Glomerular endothelial cell (primary cell): ENCODE measurements at places on chromosomes 3 and 15. TPM values are rescaled to one million over a fixed set of nuclear protein-coding genes. Genes with fewer than 3 reads are reported as not detected.

- no peak for DNase-seq
Measured at GRCh38 chr3:115758076-115758763, 134.9 kb downstream of the GAP43 start.

DNA sequence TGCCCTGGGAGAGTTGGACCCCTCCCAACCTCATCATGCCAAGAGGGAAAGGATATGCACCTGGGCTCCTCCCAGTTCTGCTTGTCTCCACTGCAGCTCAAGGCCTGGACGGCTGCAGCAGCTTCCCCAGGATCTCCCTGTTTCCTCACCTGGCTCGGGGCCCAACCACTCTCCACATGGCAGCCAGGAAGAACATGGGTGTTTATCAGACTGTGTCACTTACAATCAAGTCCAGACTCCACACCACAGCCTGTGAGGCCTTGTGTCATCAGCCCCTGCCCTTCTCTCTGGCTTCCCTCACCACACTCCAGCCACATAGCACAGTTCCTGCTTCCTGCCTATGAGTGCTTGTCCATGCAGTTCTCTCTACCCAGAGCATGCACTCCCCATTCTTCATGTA lies 534.4 kb downstream of the EPHB1 start:
- DNase-seq, result no peak

DNA sequence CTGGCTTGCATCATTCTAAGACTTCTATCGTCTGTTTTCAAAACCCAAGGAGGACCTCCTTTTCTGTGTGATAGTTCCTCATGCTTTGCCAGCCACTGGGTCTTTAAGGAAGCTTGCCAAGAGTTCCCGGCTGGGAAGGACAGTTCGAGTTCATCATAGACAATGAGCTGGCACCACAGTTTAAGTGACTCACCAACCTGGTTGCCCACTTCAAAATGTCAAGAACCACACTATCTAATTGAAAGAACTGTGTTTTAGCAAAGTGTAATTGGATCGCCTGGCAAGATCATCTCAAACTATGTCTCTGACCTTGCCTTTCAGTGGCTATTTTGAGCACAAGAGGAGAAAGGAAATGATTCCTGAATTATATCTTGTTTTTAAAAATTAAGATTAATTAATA lies 27.9 kb downstream of the SOX2 start:
- DNase-seq, result no peak

GRCh38 chr3:111956449-111956848 lies 22.4 kb upstream of the ABHD10 start:
- no peak for DNase-seq

- DNase-seq, result no peak
Measured at GRCh38 chr3:38039101-38039898, at the start of gene DLEC1. TSS of gene DLEC1 (plus strand) at chr3:38039208. CDS start at chr3:38039226, 18 bp downstream.

- no peak for DNase-seq
Measured at GRCh38 chr3:129056451-129057173, 4.0 kb upstream of the GP9 start.

DNA sequence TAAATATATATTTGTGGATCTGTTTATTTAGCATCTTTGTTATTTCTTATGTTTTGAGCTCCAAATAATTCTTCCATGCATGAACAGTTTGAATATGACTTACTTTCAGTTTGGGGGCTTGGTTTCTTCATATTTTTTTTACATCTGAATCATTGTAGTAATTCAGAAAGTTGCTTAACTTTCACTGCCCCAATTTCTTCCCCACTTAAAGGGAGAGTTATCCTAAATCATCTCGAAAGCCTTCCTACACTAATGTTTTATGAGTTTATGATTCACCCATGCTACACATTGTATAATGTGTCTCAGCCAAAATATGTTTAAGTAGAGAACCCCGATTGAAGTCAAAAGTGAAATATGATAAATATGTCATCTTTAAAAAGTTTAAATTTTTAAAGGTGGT lies 47.8 kb downstream of the SPRED1 start:
- no peak for DNase-seq

- no peak for DNase-seq
Measured at GRCh38 chr3:143657391-143657790, 190.9 kb downstream of the SLC9A9 start.

- DNase-seq, result no peak
Measured at GRCh38 chr3:45479621-45480035, 91.3 kb downstream of the LARS2 start.

GRCh38 chr15:98651581-98652220 lies 3.4 kb downstream of the IGF1R start:
- DNase-seq, result no peak

DNA sequence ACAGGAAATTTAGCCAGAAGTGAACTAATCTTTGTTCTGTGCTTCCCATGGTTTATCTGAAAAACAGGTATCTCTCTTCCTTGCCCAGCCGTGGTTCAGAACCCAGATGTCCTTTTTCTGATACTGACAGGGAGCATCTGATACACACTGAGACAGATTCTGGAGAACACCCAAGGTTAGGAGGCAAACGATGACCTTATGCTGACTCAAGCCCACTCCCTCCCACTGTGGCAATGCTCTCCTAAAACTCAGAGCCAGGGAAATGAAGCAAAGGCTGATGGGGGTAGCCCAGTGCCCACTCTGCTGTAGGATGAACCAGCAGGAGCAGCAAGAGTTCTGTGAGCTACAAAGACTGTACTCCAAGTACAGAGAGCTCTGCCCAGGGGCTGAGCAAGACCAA lies 225.1 kb downstream of the NTRK3 start:
- DNase-seq, result no peak

DNA sequence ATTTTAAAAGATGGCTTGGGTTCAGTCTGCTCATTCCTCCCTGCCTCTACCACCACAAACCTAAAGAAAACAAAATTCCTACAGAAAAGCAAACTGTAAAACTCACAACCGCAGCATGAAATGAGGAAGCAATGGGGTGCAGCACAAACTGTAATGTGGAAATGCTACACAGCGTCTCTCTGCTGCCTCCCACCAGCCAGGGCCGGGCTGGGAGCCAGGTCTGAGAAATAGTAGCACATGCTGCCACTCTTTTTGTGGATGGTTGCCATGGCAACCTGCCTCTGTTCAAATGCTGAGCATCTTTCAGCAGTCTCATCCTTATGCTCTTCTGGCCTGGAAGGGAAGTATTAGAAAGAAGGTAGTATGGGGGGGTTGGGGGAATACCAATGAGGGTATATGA lies 55.4 kb downstream of the EOMES start:
- no peak for DNase-seq

DNA sequence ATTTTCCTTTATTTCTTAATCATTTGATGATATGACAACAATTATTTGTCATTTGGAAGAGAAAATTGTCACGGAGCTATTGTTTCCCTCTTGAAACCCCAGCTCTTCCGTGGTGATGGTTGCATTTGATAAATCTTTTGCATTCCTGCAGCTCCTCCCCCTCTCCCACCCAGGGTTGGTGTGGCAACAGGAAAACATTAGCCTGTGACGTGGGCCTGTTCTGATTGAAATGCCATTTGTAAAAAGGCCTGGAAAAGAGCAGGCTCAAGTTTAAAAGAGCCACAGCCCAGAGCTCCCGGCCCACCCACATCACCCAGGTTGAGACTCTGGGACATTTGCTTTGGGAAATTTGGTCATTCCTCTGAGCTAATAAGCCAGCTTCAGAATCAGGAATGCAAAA lies 282.5 kb downstream of the RPLP1 start:
- DNase-seq, result no peak

DNA sequence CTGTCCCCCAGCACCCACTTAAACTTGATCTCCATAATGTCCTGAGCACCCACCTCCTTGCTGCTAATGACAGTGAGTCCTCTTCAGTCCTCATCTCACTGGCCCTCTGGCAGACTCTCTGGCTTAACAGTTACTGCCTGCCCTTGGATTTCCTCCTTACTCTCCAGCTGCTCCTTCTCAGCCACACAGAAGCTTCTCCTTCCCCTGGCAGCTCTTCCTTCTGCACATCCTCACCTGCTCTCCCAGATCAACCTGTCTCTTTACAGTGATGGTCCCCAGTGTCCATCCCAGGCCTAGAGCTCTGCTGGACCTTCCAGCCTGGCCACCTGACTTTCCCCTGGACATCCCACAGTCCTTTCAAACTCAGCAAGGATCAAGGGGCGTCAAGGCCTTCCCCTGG lies 47.4 kb upstream of the SMAD3 start:
- no peak for DNase-seq

DNA sequence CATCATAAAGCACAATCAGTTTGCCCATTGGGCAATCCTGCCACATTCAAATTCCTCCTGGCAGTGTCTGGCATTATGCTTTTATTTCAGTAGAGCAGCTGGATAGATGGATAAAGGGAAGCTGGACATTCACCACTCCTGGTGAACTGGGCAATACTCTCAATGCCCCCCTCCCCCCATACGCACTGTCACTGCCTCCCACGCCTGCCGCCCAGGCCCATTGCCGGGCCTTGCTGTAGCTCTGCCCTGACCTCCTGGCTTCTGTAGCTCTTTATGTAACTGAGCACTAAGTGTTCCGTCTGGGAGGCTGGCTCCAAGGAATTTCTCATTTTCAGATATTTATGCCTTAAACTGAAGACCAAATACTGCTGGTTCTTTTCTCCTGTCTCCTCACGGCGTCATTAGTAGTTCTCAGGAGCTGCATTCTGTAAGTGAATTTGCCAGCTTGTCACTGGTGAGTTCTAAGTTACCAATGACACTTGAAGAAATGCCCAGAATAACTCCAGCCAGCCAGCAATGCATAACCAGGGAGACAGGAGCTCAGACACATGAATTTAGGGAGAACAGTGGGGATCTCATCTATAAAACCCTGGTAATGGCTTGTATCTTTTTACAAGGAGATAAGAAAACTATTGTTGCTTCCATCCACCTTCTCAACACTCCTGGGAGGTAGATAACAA lies 25.5 kb upstream of the RASGRF1 start:
- no peak for DNase-seq

GRCh38 chr15:45914425-45914824 lies 279.6 kb downstream of the SQOR start:
- DNase-seq, result no peak

DNA sequence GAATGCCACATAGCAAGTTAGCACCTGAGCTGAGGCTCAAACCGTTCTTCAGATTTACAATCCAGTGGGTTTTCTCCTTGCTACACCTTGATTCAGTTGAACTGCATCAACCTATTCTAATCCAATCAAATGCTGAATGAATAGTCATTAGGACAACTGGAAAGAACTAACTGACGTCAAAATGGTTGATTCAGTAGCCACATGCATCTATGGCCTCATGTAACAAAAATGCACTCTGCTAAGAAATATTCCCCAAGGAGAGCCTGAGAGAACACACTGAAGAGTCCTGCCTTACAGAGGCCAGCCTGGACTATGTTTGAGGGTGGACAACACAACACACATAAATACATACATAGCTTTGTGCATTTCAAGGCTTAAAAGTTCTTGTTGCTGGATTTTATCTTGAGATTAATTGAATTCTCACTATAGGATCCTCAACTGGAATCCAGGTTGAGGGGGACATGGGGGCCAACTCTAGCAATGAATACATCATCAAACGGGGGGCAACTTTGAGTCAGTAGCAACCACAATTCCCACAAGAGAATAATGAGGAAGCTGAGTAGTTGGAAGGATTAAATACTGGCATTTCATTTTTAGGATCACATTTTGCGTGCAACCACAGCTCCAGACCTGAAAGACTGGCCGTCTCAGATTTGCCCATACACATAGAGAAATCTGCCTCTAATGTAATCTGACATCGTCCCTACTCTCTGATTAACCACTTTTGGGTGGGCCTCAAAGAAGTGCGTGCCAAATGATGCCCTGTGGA lies 280.2 kb upstream of the ICE2 start:
- DNase-seq, result no peak

DNA sequence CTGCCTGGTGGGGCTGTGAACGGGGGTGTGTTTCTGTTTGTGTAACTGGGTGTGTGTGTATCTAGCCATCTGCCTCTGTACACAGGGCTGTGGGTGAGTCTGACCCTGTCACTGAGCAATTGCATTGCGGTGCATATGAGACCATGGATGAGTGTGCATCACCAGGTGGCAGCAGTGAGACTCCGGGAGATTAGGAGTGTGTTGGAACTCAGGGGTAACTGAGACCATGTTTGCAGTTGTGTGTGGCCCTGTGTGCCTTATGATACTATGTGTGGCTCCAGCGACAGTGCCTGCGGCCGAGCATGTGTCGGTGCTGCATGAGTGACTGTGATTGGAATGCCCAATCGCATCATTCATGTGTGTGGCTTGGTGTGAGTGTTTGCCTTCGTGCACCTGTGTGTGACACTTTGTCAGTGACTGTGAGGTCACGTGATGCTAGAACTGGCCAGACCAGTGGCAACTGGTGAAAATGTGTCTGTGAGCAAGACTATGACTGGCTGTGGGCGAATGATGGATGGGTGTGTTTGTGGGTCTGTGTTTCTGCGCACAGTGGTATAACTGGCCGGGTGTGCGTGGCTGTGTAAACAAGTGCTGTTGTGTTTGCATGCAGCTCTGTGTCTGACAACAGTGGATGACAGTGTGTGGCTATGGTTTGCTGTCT lies 14.0 kb downstream of the VILL start:
- DNase-seq, result no peak

GRCh38 chr15:45670511-45670910 lies 35.7 kb downstream of the SQOR start:
- DNase-seq, result peak; percentile 72

DNA sequence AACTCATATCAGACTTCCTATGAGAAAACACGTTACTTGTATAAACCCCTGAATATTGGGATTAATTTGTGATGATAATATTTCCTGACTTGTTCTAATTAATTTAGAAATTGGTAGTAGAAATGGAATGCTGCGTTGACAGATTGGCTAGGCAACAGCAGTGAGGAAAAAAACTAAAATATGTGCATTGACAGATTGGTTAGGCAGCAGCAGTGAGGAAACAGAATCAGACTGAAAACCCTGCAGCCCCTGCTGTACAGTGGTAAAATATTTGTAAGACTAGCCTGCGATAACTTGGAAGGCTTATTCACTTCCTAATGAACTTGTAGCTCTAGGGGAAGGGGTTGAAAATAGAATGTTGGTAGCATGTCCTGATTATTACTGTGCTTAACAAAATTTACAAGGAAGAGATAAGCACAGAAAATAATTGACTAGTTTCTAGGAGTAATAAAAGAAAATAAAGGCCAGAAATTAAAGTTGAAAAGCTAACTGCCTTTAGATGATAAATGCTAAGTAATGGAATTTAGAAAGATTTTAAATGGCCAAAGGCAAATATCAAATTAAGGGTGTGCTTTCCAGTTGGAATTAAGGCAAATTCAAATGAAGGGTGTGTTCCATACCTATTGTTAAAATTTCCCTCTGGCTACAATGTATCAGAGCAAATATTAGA lies 29.9 kb upstream of the IL16 start:
- no peak for DNase-seq

GRCh38 chr3:172701751-172702150 lies 9.1 kb downstream of the NCEH1 start:
- no peak for DNase-seq

IMPG2 gene
- total RNA-seq, result 0.34 and 0.99 TPM in 2 replicates

SOX14 gene
- total RNA-seq, result not detected in 2 replicates

CHST13 gene
- total RNA-seq, result not detected in 2 replicates

FAM174B gene
- 17.7 and 51.1 TPM in 2 replicates for total RNA-seq

FBXO45 gene
- 9.8 and 10.2 TPM in 2 replicates for total RNA-seq

PEX11A gene
- 2.7 and 5.4 TPM in 2 replicates for total RNA-seq

LSMEM2 gene
- total RNA-seq, result not detected in 2 replicates

CHRM5 gene
- total RNA-seq, result not detected in 2 replicates
